ELF-1 (cell line): ENCODE measurements at places on chromosomes 3 and 15.

DNA sequence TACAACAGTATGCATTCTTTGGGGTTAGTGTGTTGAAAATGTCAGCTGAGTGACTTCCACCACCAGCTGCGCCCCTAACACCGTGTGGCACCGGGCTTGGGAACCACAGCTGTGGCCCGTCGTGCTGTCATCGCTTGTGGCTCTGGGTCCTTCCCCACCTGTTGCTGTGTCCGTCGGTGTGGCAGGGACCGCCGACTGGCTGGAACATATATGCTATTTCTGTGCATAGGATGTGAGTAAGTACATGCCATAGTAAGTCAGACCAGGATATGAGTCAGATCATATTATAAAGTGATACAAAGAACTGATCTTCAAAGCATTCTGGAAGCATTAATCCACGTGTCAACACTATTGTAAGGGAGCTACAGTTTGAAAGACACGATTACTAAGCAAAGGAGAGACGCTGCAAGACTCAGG lies 31.9 kb downstream of the EHD4 start:
- no peak for DNase-seq

DNA sequence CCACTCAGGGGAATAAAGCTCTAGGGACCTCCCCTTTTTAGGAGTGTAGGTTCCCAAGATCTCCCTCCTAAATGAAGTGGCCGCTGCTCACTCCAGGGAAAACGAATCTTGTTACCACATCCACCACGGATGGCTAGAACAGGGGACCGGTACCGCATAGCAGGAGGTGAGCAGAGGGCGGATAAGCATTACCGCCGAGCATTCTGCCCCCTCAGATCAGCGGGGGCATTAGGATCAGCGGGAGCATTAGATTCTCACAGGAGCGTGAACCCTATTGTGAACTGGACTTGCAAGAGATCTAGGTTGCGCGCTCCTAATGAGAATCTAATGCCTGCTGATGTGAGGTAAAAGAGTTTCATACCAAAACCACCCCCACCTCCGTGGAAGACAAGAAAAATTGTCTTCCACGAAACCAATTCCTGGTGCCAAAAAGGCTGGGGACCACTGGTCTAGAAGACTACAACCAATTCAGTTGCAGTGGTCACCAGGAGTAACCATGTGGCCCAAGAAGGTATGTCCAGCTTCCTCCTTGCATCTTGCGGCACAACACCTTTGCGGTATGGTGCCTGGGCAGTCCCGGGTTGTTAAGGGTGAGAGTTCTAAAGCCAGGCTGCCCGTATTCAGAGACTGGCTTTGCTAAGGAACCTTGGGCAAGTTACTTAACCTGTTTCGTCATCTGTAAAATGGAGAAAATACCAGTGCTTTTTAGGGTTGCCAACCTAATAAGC lies 1.1 kb upstream of the SS18L2 start:
- DNase-seq: no peak

GRCh38 chr3:132730891-132731580 lies 8.8 kb upstream of the NPHP3 start:
- peak; percentile 34 for DNase-seq

- no peak for DNase-seq
Observed at GRCh38 chr15:68806220-68807060, 14.3 kb downstream of the ANP32A start.

- DNase-seq: no peak
Observed at GRCh38 chr3:37662785-37663184, 198.9 kb upstream of the CTDSPL start.

- no peak for DNase-seq
Observed at GRCh38 chr3:101811875-101812274, 32.9 kb downstream of the NXPE3 start.
